ENCODE measurements at places on chromosomes 16 and 17.
A peak's percentile ranks its signal among the peaks of the same experiment; 100 is the strongest.

GRCh38 chr17:34424814-34425491 lies 61.9 kb upstream of the CCL1 start:
- no peak for DNase-seq

DNA sequence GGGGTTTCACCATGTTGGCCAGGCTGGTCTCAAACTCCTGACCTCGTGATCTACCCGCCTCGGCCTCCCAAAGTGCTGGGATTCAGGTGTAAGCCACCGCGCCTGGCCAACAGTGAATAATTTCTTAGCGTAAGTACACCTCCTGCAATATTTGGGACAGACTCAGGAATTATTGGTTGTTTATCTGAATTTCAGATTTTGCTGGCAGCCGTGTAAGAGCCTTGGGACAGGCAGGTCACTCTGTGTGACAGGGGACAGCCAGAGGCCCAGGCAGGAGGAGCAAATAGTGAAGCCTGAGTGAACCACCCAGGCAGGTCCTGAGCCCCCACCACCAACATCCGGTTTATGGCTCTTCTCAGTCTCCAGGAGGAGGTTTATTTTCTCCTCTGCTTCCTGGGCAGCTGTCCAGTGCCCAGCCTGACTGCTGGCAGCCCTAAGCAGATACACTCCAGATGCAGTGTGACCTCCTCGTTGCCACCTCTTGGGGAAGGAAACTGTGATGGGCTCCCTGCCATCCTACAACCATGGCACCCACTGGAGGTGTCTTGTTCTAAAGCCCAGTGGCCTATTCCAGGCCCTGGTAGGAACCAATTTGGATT lies 26.2 kb upstream of the ADORA2B start:
- DNase-seq = no peak

- DNase-seq = peak; percentile 35
Observed at GRCh38 chr16:86662195-86662594, 83.8 kb downstream of the FOXL1 start.

GRCh38 chr17:27430882-27431491 lies 25.3 kb upstream of the KSR1 start:
- peak; percentile 27 for DNase-seq

GRCh38 chr16:21990381-21990944 lies 10.5 kb downstream of the PDZD9 start:
- no peak for DNase-seq

DNA sequence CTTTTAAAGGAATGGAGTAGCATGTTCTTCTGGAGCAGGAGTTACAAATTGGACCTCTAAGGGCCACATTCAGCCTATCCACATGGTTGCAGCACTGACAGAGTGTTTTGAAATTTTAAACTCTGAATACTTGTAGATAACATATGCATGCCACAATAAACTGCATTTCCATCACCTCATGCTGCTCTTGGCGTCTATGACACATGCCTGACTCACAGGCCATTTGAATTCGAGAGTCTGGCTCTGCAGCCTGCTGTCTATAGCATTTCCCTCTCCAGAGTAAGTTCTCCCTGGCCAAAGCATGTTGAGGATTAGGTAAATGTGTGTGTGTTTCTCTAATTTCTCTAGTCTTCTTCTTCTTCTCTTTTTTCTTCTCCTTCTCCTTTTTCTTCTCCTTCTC lies 28.7 kb upstream of the MYOCD start:
- DNase-seq = peak; percentile 93

DNA sequence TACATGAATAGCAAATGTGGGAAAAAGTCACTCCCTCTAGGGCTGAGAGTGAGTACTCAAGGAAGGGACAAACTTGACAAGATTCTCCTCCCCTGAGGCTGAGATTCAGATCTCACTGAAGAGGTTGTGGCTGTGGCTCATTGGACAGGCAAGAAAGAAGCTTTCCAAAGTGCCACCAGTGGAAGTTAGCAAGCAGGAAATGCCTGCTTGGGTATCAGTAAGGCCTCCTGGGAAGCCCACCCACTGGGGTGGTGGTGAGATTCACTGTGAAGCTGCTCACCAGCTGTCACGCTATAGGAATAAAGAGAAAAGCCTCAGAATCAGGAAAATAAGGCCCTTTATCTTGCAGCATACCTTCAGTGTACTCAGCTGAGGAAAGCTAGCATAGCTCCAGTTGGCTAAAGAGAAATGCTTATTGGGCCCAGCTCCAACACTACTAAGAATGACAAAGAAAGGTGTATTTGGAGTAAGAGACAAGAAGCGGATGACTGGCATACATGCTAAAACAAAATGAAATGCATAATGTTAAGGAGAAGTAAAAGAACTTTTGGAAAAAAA lies 274.4 kb upstream of the TOM1L1 start:
- DNase-seq = no peak

GRCh38 chr16:12025472-12025871 lies 48.9 kb downstream of the SNX29 start:
- no peak for DNase-seq

DNA sequence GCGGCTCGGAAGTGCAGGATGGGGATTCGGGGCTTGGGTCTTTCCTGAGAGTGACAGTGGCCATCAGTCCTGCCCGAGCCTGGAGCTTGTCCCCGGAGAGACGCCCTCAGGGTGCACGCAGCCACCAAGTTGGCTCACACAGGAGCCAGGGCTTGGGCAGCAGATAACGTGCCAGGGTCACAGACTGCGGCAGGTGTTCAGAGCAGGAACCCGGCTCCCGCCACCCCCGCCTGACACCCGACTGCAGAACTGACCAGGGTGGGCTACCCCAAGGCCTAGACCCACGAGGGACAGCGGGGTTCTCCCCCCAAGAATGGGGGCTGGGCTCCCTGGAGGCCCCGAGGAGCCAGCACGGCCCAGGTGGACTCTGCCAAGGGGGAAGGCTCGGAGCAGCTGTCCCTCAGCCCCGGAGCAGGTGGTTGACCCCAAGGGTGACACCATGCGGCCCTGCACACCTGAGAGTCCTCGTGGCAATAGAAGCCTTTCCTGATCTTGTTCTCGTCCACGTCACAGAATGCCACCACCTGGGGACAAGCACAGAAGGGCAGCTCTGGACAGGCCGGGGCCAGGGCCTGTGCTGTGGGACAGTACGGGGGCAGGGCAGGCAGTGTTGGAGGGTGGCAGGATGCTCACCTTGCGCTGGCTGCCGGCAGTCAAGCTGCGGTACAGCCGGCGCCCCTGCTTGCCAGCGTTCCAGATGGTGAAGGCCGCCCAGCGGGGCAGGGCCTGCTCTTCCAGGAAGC lies 117.1 kb upstream of the ZNF750 start:
- no peak for DNase-seq

DNA sequence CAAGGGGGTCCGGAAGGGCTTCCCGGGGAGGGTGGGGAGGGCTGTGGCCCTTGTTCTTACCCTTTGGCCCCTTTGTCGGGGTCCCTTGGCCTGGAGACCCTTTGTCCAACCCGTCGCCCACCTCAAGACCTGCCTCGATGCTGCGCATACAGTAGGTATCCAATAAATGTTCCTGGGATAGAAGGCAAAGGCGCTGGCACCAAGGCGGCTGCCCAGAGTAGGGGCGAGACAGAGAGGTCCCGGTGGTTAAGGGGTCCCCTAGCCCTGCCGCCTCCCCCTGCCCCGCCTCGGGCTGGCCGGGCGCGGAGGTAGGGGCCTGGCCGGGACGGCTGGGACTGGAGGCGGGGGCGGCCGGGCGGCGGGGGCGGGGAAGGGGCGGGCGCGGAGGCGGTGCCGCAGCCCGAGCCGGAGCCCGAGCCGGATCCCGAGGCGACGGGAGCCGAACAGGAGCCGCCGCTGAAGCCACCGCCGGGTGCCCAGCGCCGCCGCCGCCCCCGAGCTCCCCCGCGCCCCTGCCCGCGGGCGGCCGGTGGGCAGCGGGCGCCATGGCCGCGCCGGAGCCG lies at the start of gene NHERF2:
NHERF2 (plus strand) TSS at position 442 of the 563 bp plus-strand sequence; CDS start at position 546, 104 bp downstream.
- DNase-seq = no peak
